ENCODE measurements at places on chromosomes 7 and 10.
A peak's percentile ranks its signal among the peaks of the same experiment; 100 is the strongest.

- DNase-seq, result no peak
Observed at GRCh38 chr10:52627279-52627678, 145.3 kb downstream of the MBL2 start.

DNA sequence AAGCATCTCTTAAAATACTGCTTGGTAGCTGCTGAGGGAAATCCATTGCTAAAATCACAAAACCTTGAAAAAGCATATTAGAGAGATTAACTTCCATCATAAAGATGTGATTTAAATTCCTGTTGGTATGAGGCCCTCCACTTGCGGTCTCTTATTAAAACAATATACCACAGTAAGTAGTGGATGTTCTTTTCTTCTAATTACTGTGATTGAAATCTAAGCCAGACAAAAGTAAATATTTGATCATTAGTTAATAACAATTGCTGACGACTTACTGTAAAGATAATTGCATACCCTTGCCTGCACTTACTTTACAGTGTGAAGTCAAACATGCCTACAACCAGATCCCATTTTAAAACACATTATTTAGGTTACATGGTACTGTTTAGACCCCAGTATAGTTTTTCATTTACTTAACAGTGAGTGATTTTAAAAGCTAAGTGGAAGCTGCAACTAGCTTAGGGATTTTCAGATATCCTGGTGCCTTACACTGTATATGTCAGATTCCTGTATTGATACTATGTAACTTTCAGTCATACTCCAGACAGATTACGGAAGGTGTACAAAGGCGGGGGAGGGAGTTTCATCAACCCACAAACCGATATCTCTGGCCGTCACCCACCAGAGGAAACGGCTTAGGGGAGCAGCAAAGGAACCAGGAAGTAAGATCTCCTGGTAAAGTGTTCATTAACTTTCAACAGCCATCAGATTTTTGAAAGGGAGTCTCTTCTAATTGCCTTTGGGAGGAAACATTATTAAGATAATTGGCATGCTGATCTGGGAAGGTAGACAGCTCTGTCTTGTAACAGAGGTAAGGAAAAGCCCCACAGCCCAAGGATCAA, 986 bp downstream of the NRP1 start:
- no peak for DNase-seq

DNA sequence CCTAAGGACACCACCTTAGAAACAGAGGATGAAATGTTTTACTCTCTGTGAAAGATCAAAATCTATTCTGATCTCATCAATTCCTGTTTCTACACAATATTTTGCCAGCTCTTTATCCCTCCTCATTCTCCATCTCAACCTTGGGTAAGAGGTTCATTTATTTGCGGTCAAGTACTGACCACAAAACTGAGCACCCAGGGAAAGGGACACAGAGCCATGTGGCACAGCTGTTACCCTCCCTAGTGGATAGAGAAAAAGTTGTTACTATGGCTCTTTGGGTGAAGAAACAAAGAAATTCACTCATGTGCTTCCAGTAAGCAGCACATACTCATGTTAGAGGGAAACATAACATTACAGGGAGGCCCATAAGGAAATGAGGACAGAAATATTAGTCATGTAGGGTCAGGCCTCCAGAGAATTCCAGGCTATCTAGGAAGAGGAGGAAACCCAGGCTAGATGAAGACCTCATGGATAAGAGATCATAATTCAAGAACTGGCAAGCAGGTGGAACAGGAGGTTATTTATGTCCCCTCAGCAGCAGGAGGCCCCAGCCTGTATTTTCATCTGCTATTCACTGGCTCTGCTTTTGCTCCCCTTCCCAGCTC, 114.5 kb downstream of the ATE1 start:
- DNase-seq, result no peak

DNA sequence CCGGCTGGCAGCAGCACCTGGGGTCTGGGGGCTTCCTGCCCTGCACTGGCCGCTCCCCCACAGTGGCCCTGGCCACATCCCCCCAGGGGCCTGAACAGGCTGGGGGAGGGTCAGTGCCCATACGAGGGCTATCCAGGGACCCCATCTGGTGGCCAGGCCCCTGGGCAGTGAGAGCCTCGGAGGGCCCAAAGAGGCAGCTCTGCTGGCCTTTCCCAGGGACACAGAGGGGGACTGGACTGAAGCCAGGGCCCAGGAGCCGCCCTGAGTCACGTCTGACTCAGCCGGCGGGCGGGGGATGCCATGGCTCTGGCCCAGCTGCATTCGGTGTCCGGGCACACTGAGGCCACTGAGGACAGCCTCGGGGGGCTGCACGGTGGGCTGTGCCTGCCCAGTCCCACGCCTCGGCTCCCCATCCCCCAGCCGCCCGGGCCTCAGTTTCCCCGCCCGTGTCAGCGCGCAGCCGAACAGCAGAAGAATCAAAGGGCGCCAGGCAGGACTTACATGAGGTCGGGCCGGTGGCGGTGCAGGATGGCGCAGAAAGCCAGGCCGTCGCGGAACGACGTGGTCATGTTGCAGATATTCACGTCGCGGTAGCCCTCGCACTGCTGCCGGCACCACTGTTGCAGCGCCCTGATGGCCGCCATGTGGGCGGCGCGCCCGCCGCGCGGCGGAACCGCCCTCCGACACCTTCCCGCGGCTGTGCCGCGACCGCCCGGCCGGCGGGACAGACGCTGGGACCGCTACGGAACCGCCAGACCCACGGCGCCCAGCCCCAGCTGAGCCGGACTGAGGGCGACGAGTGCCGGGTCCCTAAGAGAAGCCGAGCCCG, at the start of gene MICALL2:
MICALL2 (minus strand) TSS at position 788 of the 829 bp plus-strand sequence; CDS start at position 644, 144 bp downstream.
- no peak for DNase-seq

DNA sequence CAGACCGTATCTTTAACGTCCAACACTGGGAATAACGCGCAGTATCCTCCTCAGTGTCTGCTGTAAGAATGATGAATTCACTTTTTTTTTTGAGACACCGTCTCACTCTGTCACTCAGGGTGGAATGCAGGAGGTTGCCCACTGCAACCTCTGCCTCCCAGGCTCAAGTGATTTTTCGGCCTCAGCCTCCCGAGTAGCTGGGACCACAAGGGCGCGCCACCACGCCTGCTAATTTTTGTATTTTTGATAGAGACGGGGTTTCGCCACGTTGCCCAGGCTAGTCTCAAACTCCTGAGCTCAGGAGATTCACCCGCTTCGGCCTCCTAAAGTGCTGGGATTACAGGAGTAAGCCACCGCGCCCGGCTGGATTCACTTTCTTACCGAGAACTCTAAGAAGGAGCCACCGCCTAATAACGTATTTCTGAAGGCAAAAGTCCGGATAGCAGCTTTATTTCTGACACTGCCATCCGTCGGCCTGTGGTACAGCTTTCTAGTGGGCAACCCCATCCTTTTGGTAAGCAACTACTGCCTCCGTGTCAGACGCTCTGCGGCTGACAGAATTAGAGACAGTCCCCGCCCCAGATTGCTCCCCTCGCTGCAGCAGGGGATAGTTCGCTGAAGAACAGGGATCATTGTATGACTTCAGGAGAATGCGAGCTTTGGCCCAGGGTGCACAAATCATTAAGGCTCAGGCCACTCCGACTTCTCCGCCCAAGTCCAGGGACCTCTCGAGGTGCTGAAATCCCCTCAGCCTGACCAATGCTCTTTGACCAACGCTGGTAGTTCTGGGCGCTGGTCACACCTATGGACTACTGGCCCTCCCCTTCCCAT, 662 bp downstream of the POLR3A start:
- DNase-seq, result no peak

GRCh38 chr10:116905845-116906210, 56.5 kb downstream of the ENO4 start:
- no peak for DNase-seq

- no peak for DNase-seq
Observed at GRCh38 chr10:81116990-81117389, 579.3 kb downstream of the SH2D4B start.

GRCh38 chr10:132020456-132020855, 38.7 kb upstream of the BNIP3 start:
- no peak for DNase-seq

DNA sequence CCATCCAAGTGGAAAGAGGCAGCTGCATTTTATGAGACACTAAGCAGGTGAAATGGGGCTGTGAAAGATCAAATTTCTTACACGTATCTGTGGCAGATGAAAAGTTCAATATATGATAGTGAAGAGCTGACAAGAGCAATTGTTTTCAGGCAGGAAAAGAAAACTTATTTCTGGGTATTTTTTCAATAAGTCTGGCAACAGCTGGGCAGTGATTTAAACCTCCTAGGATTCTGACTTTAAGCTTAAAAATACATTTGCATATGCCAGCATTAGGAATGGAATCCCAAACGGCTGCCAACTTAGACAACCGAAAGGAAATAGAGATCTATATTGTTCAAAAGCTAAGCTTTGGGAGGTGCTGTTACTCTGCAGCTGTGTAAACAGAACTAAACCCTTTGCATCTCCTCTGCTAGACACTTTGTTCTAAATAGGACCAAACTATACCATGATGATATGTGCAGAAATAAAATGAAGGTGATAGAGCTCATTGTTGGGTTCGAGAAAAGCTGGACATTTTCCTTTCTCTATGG, 26.1 kb downstream of the DYNC1I1 start:
- DNase-seq, result no peak

DNA sequence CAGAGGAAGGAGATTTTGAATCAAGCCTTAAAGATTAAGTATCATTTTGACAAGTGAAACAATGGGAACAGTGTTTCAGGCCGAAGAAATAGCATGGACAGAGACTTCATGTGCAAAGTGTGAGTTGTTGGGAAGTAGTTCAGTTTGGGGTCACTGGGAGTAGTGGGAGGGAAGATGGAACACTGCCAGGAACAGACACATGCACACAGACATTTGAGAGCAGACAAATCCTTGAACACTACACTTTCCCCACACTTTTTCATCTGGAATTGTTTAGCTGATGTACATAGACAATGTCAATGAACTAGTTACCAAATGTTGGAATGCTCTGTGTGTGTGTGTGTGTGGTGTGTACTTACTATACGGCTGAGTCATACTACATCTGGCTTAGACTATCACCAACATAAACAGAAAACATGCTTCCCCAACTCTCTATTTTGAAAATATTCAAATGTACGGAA, 52.4 kb upstream of the LRRC17 start:
- DNase-seq, result peak; percentile 52

GRCh38 chr10:50286517-50286916, 35.2 kb upstream of the ASAH2 start:
- DNase-seq, result no peak

- DNase-seq, result no peak
Observed at GRCh38 chr7:155371884-155372781, 74.5 kb downstream of the INSIG1 start.

DNA sequence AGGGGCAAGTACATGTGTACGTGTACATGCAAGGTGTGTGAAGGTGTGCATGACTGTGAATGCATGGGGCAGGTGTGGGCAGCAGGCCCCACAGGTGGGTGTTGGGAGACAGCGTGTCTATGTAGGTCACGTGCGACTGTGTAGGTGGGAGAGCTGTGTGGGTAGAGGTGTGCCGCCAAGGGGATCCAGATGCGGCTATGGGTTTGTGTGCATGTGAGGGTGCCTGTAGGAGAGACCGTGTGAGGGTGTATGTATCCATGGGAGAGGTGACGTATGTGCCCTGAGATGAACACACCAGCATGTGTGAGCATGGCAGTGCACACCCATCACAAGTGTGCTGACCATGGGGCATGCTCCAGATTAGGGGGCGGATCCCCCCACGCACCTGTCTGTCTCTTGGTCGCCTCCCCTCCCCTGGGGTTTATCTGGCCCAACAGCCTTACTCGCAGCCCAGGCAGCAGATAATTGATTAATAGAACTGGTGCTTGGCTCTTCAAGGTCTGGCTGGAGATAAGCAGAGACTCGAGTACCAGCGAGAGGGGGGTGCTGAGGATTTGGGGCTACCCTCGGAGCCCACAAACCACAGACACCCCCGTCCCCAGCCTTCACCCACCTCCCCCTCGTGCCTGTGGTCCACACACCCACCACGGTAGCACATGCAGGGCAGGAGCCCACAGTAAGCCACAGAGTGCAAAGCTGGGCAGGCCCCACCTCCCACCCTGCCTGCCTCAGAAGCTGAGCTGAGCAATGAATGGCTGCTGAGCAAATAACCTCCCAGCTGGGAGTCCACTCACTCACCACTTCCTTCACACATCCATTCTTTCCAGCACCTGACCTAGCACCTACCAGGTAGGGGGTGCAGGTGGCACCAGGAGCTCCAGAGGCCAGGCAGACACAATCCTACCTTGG, 41.4 kb upstream of the ZMIZ1 start:
- DNase-seq, result no peak

DNA sequence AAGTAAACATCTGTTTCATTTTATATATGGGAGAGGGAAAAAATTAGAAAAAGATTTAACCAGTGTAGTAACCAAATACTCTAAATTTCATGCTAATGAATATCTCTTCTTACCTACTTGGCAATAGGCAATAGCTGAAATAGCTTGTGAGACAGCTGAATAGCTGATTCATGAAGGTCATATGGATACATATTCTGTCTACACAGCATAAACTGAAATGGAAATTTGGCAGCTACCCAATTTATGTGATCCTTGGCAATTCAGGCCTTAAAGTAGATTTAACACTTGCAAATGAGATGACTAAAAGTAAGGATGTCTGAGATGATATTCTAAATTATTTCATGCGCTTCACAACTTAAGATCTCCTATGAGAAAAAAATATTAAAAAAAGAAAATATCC, 261.2 kb upstream of the SEMA3A start:
- no peak for DNase-seq

DNA sequence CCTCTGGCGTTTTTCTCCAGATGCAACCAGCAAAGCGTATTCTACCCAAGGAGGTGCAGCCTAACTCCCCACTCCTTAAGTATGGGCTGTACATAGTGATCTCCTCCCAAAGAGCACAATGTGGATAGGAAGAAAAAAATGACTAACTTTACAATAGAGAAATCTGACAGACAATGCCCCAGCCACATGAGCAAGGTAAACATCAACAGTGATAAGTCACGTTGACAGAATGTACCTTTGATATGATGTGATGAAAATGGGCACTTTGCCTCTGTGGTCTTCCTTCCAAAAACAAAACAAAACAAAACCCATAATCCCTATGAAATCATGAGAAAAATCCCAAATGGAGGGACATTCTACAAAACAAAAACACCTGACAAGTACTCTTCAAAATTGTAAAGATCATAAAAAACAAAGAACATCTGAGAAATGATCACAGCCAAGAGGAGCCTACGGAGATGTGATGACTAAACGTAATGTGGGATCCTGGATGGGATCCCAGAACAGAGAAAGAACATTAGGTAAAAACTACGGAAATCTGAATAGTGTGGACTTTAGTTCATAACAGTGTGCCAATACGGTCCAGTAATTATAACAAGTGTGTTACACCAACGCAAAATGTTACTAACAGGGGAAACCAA, 50.6 kb downstream of the ABLIM1 start:
- no peak for DNase-seq

DNA sequence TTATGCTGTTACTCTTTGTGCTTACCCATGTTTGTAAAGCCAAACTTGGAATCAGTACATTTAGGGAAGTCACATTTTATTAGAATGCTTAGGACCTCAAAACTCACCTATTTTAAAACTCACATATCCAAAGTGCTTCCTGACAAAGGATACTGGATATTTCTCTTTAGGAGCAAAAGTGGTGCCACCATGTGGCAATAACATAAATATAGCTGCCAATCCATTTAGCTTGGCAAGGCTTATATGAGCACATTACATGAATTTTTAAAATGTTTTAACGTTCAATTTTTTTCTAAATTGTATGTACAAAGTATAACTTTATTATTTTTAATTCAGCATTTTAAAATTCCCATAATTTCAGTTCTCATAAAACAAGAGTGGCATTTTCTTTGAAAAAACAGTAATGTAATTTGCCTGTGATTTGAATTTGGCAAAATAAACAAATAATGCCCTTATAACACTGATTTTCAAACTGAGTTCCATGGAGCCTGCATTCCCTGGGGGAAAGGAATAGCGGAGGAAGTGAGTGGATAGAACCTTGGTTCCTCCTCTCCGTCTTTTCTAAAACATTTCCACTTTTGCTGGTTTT, 75.4 kb downstream of the HDAC9 start:
- peak; percentile 17 for DNase-seq

GRCh38 chr10:35384265-35384868, 48.1 kb downstream of the CCNY start:
- DNase-seq, result no peak

Measured in renal pelvis (tissue), 12 donors.